ENCODE measurements at places on chromosomes 13 and 19.
A peak's percentile ranks its signal among the peaks of the same experiment; 100 is the strongest.

DNA sequence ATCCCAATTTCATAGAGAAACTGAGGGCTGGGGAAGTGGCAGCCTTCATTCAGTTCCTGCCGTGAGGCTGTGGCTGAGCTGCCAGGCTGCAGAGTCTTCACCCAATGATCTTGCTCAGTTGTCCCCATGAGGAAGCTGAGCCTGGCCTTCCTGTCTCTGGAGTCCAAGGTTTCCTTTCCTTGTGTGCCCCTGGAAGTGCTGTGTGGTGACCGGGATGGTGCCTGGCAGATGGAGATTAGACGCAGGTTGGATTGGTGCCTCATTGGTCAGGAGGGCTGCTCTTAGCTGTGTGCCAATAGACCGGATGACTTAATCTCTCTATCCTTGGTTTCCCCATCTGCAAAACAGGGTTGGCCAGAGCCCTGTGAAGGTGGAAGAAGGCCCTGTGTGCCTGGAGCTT lies 24.6 kb downstream of the DNM2 start:
- DNase-seq = no peak

- DNase-seq = no peak
These were observed 223.9 kb downstream of the SHISA2 start for GRCh38 chr13:25827831-25828465.

- DNase-seq = no peak
These were observed 98.3 kb downstream of the SLC7A1 start for GRCh38 chr13:29497137-29497654.

DNA sequence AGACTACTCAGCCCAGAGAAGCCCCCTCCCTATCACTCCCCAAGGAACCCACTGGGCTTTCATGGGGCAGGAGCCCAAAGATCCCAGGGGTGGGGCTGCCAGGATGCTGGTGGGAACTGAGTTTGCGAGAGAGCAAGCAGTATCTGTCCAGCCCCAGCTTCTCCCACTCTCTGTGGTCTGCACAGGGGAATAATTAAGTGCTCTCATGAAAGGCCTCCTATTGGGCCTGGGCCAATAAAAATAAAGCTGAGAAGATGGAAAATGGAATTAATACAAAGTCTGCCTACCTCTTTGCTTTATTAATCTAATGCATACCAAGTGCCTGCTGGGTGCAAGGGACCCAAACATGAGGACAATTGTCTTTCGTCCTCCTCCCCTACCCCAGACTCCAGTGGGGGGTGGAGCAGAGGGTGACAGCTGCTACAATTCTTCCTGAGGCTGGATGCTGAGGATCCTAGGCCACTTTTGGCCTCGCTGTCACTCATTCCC lies 5.4 kb downstream of the DDX39A start:
- DNase-seq = no peak

DNA sequence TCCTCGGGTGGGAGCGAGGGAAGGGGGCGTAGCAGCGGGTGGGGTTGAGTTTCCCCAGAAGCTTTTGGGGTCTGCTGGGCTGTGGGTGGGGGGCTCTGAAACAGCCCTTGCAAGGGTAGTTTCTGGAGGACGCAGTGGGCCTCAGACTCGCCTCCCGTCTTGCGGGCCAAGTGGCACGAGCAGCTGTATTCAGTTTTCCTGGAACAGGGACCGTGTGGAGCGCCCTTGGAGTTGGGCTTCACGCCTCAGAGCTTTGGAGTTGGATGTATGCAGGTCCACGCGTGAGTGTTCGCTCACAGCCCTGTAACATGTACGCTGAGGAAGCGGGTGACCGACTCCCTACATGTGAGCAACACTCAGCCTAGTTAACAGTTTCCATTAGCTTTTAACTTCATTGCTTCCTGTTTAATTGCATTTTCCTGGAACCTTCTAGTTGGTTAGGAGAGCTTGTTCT lies 603 bp downstream of the TM9SF2 start:
- DNase-seq = peak; percentile 16

DNA sequence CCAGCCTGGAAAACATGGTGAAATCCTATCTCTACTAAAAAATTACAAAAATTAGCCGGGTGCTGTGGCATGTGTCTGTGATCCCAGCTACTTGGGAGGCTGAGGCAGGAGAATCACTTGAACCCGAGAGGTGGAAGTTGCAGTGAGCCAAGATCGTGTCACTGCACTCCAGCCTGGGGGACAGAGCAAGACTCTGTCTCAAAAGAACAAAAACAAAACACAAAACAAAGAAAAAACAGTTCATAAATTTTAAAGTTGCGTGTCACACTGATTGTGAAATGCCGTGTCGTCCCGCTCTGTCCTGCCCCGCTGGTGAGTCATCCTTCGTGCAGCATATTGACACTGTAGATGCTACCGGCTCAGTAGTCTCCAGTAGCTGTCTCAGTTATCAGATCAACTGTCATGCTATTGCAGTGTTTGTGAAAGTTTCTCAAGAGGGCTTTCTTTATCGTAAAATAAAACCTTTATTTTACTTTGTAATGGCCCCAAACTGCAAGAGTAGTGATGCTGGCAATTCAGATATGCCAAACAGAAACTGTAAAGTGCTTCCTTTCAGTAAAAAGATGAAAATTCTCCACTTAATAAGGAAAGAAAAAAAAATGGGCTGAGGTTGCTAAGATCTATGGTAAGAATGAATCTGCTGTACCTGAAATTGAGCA lies 36.4 kb upstream of the IGFL1 start:
- peak; percentile 7 for DNase-seq

- no peak for DNase-seq
These were observed 10.6 kb upstream of the HAUS5 start for GRCh38 chr19:35601971-35602370.

GRCh38 chr13:106163426-106163825 lies 372.0 kb downstream of the EFNB2 start:
- no peak for DNase-seq

- DNase-seq = peak; percentile 80
These were observed 1.3 kb upstream of the PPAN start for GRCh38 chr19:10104665-10105508.

DNA sequence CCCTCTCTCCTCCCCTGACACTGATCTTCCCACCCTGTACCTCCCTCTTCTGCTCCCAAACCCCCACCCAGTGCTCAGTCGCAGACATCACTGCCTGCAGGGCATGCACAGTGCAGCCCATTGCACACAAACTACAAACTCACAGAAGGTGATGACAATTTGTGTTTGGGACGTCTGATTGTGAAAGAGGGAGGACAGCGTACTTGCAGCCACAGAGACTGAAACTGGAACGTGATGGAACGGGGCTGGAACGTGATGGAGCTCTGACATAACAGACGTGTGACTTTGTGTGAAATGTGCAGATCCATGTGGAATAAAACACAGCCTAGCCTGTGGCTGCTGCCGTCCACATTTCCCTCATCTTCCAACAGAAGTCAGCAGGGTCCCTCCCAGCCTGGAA lies 57.3 kb upstream of the CEACAM8 start:
- DNase-seq = no peak

GRCh38 chr13:31105020-31105795 lies 56.5 kb downstream of the HSPH1 start:
- DNase-seq = no peak

- peak; percentile 20 for DNase-seq
These were observed 10.5 kb downstream of the PEAK3 start for GRCh38 chr19:2271234-2272103.

DNA sequence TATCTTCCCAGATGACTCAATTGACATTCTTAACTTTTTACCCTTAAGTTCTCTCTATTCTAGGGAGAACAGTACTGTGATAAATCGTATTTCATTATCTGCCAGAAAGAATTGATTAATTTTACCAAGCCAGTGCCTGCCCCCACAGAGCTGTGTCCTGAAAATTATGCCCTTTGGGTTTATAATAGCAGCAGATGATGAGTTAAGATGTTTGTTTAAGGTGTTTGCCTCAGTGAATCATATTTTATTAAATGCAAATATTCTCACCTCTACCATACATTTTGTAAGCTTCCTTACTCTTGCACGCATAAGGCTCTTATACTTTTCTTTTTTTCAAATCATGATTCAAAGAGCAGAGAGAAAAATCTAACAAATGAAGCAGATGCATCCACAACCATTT lies 318.6 kb downstream of the DCT start:
- DNase-seq = no peak

DNA sequence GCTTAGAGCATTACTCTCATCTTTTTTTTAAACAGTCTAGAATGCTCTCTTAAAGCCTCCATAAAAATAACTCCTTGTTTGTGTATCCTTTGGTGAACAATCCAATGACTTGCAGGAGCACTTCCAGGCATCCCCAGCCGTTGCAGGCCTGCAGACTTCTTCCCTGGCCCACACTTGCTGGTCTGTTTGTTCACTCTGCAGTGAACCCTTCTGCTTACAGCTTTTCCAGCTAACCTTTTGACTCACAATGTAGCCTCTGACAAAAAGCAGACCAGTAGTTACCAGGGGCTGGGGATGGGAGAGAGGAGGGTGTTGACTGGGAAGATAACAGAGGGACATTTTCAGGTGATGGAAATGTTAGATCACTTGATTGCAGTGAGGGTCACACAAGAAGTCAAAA lies 9.1 kb downstream of the GPR42 start:
- DNase-seq = no peak

DNA sequence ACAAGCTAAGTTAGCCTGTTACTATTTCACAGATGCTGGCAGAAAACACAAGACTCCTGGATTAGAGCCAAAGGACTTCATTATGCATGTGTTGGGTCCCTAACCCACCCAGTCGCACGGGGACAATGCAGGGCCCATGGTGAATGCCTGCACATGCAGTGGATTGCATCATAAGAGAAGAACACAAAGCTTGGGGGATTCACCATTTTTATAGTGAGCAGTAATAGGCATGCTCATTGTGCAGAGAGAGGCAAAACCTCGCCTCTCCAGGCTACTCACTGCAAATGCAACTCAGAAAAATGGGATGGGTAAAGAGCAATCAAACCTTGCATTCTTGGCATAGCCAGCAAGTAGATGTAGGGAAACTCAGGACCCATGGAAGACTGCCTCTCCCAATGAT lies 115.8 kb downstream of the DIAPH3 start:
- no peak for DNase-seq

DNA sequence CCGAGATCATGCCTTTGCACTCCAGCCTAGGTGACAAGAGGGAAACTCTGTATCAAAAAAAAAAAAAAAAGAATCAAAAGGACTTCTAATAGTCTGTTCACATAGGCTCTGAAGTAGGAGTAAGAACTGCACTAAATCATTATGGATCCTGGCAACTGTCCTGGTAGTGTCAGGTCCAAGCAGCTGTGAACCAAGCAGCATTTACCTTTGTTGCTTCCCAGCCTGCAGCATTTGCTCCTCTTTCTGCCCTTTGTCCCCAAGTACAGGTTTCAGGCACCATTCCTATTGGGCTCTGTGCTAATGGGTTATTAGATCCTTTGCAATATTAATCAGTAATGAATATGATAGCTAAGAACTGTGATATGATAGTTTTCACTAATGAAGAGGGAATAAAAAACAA lies 77.4 kb upstream of the NBEA start:
- DNase-seq = no peak

DNA sequence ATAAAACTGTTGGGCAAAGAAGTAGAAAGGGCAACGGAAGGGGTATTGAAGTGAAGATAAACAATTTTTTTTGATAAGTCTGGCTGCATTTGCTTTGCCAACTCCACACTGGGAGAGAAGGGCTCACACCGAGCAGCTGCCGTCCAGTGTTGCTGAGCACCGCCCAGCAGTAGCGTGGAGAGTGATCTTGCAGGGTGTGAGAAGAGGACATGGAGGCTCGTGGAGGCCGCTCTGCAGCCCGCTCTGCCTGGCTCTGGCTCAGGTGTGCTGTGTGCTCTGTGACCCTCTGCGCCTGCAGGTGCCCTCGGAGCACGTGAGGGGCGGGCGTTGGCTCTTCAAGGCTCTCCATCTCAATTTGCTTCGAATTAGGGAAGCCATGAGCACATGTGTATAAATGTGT lies 35.9 kb upstream of the TEX29 start:
- no peak for DNase-seq

DNA sequence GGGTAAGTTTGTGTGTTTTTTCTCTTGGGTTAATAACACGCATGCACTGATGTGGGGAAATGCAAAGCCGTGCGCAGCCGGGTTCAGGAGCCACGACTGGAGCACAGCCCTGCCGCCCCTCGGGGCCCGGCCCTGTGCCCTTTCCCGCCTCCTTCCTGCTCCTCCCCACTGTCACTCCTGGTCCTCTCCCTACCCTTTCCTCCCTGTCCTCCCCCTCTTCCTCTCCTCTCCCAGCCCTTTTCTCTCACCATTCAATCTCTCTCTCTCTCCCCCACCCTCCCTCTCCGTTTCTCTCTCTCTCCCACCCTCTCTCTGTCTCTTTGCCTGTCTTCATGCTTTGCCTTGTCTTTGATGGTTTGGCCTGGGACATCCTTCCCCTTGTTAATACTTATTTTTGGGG lies 27.2 kb downstream of the PLEKHJ1 start:
- DNase-seq = no peak

GRCh38 chr19:58354478-58355030 lies 1.3 kb upstream of the A1BG start:
- no peak for DNase-seq

DNA sequence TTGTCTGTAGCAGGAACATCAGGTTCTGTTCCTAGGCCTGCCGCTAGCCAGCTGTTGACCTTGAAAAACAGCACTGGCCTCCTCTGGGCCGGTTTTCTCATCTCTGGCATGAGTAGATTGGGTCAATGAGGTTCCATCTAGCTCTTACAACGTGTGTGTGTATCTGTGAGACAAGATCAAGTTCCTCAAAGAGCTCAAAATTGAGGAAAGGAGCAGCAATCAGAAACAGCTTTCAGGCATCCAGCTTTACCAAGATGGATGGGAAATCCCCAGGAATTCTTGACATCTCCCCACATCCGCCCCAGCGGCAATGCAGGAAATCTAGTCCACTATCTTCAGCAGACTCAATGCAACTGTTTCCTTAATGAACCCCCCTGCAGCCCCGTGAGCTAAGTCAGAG lies 4.9 kb downstream of the FLT1 start:
- DNase-seq = no peak
